ENCODE measurements at places on chromosomes 1 and 21.

GRCh38 chr1:235275223-235275622 is 52.8 kb downstream of the ARID4B start:
- no peak for DNase-seq

- DNase-seq = no peak
Measured at GRCh38 chr1:181669246-181669645, 185.9 kb downstream of the CACNA1E start.

GRCh38 chr1:117339866-117340700 is 27.2 kb upstream of the MAN1A2 start:
- no peak for DNase-seq

DNA sequence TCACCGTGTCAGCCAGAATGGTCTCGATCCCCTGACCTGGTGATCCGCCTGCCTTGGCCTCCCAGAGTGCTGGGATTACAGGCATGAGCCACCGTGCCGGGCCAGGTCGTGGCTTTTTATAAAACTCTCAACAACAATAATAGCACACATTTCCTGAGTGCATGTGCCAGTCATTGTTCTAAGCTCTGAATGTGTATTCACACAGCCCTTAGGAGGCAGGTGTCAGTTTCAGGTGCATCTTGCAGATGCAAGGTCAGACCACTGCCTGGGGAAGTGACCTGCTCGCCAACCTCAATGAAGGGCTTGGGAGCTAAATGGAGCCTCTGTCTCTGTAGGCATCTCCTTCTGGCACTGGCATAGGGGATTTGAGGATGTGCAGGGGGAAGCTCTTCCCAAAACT is 1.6 kb upstream of the LEFTY2 start:
- no peak for DNase-seq

DNA sequence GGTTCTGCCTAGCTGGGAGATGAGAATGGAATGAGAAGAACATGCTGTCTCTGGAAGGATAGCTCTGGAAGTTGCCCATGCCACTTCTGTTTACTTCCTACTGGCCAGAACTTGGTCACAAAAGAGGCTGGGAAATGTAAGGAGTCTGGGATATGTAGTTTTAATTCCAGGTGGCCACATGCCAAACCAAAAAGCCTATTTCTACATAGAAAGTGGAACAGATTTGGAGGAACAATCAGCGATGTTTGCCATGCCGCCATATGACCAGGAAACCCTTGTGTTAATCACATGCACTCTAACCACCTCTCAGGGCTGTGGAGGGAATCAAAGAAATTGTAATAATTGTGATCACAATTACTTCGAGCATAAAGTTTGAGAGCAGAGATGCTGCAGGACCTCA is 10.0 kb upstream of the OLIG2 start:
- DNase-seq = no peak

- DNase-seq = no peak
Measured at GRCh38 chr1:119139857-119140176, 636 bp downstream of the WARS2 start.

DNA sequence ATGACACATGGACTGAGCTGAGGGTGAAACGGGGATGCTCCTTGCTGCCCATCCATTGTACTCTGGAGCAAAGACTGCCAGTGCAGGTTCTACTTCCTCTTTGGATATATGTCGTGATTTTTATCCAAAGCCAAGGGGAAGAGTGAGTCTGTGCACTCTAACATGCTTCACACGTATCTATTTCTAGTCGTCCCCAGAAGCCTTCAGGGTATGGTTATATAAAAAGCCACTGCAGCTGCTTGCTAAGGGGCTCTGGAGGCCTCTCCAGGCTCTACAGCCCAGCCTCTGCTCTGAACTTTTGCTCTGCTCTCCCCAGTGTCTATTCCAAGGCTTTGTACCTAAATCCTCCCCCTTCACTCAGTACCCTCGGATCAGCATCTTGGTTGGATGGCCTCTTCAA is 20.1 kb downstream of the PAFAH2 start:
- no peak for DNase-seq

GRCh38 chr1:235724730-235725129 is 75.1 kb upstream of the GNG4 start:
- no peak for DNase-seq

DNA sequence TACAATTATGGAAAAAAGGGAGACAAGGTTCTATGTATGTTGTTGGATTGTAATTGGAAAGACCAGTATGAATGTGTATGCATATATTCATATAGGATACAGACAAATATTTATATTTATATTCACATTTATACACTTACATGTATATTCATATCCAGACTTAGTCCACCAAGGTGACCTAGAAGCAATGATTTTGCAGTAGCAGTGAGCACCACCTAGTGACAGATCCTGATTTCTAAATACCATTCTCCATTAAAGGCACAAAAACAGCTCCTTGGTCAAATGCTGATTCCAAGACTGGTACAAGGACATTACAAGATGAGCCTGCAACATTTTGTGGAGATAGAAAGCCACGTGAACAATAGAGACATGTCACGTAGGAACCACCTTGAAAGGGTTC is 153.4 kb downstream of the SDCCAG8 start:
- DNase-seq = no peak

- DNase-seq = no peak
Measured at GRCh38 chr1:169318536-169319244, 48.9 kb downstream of the NME7 start.

DNA sequence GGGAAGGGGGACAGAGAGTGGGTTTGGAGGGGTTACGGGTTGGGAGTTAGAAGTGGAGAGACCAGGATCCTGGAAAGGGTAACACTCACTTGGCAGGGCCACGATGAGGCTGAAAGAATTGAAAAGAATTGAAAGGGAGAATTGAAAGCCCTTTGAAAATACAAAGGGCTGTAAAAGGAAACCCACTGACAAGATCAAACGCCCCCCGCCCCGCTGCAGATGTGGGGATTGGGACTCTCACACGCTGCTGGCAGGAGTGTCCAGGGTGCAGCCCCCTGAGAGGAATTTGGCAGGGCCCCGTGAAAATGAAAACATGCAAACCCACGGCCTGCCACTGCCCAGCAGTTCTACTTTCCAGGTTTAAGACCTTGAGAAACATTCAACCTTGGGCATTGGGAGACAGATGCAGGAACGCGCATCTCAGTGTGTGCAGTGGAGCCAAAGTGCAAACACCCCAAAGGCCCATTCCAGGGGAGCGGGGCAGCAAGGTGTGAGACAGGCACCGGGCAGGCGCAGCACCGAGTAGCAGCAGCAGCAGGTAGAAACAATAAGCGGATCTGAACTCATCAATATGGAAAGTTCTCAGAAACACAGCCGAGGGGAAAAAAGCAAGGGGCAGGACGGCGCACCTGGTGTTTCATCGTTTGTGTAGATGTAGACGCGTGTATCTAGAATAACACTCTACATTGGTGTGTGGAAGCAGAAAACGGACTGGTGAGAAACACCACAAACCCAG is 8.3 kb upstream of the TNFRSF1B start:
- DNase-seq = no peak

- DNase-seq = no peak
Measured at GRCh38 chr1:106515375-106515774, 541.1 kb upstream of the PRMT6 start.

DNA sequence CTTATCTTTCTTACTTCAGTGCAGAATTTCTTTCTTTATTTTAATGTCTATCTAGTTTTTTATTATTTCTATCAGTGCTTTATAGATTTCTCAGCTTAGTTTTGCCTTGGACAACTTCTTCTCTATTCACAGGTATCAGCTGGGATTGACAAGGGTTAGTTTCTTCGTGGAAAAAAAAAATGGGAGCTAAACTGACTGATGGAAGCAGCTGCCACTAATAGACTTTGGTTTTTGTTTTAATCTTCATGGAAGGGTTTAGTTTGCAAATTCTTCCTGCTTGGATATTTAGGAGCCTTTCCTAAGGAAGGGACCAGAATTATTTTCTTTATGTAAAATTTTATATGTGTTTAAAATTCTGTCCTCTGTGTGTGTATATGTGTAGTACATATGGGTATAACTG is 306.1 kb upstream of the FMN2 start:
- no peak for DNase-seq

DNA sequence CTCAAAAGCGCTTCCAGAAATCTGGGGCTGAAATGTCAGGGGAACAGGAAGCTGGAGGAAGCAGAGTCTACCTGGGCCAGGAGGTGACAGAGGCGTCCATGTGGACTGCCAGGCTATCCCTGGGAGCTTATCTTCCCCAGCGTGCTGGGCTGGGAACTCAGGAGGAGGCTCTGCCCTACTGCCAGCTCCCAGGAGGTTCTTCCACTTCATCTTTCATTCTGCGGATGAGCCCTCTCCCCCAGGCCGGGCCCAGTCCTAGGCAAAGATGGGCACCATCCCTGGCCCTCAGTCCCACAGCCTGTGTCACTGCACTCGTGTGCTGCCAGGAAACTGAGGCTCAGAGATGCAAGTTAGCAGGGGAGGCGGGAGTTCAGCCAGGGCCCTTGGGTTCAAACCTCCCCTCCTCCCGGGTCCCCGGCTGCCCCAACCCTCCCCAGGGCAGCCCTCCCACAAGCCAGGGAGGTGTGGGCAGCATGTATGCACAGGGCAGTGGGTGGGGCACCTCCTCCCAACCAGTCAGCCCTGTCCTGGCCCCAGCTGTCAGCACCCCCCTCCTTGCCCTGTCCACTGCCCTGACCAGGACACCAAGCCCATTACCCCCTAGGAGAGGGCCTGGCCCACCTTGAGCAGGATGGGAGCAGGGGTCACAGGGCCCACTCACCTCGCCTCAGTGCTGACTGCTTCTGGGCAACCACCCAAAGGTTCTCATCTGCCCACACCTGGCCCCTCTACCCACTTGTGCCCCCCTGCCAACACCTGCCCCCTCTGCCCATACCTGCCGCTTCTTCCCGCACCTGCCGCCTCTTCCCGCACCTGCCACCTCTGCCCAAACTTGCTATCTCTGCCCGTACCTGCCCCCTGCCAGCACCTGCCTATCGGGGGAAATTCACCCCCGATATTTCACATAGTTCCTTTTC is 226.0 kb downstream of the NPHP4 start:
- DNase-seq = no peak

DNA sequence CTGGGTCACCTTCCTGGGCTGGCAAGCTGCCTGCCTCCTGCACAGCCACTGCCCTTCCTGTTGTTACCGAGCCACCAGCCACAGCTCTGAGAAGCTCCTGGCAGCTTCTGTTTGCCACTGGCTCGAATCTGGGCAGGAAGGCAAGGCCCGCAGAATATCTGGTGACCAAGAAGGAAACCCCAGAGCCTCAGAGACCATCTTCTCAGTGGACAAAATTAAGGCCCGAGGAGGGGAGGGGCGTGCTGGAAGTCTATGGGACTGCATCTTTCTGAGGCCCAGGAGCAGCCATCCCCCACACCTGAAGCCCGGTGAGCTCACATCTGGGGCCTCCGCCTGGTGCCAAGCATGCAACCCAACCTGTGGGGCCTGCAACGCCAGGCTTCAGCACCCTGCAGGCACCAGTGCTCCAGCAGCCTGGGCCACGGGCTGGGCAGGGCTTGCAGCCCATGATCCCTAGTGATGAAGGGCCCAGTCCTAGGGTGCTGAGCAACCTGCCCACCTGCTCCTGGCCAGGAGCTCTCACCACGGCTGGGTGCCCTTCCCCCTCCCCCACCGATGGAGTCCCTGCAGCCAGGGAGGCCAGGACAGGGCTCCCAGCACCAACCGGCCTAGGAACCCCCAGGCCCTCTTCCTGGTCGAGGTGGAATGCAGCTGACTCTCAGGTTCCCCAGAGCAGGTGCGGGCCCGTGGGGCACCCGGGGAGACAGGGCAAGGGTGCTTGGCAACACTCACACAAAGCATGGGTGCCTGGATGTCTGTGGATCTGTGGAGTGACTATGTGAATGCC is 879 bp downstream of the CPTP start:
- DNase-seq = no peak

DNA sequence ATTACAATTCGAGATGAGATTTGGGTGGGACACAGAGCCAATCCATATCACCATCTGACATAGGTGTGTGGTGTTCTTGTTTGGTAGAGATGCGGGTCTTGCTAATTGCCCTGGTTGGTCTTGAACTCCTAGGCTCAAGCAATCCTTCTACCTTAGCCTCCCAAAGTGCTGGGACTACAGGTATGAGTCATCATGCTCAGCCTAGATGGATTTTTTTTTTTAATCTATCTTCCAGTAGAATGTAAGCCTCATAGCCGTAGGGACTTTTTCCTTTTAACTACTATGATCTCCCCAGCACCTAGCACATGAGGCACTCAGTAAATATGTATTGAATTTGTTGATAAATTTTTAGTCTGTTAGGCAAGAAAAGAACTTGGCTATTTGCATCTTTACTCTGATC is 94.6 kb upstream of the TENT5C start:
- DNase-seq = no peak

- no peak for DNase-seq
Measured at GRCh38 chr1:19414515-19415121, 70.7 kb downstream of the CAPZB start.

DNA sequence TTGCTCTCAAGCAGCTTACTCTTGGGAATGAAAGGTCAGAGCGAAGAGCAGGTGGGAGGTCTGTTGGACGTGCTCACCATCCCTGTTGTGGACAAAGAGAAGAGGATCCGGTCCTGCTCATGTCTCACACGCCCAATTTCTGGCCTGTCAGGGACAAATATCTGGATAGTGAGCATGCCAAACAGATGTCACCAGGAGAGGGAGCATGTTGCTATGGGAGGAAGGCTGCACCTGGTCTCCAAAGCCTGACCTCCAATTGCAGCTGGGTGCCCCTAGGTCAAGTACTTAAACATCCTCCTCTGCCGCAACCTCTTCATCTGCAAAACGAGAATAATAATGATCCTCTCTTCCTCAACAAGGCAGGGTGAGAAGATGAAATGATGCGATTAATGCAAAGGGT is 53.4 kb downstream of the DMRTA2 start:
- DNase-seq = no peak

DNA sequence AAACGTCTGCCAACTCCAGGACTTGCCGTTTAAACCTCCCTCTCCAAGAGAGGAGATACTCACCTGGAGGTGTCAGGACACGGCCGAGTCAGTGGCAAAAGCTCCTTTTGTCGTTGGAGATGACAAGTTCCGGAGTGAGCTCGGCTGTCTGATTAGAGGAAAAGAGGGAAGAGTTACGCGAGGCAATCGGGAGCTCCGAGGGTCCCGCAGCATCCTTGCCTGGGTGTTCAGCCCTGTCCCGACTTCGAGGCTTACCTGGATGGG is 497 bp downstream of the ID3 start:
- DNase-seq = no peak

DNA sequence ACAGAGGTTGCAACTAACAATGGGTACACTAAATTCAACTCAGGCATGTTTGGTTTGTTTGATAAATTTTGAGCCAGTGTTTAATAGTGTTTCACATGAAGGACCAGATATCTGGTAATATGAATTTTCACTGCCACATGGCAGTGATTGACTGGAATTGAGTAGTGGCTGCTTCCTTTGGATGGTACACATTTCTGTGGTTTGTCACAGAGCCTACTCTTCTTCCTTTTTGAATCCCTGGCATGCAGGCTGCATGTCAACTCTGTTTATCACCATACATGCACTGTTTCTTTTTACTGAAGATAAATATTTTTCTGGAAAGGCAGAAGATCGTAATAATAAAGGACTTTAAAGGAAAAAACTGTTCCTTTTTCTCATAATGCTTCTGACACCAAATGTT is 35.5 kb downstream of the SDCCAG8 start:
- DNase-seq = no peak

Data from activated CD4-positive, CD25-positive, alpha-beta regulatory T cell treated with anti-CD3 and anti-CD28 coated beads, Interleukin-2, amount 50 U/mL, for 72 hours (primary cell).